ENCODE measurements at places on chromosomes 1 and 21. TPM values are rescaled to one million over a fixed set of nuclear protein-coding genes. Genes with fewer than 3 reads are reported as not detected.

Gene PHLDA3
- total RNA-seq, result 33.7 TPM

Gene PCP4
- not detected for total RNA-seq

Gene SPATA17
- total RNA-seq, result not detected

Gene CNTN2
- not detected for total RNA-seq

Gene ETNK2
- not detected for total RNA-seq

Gene BMP8A
- total RNA-seq, result not detected

DNA sequence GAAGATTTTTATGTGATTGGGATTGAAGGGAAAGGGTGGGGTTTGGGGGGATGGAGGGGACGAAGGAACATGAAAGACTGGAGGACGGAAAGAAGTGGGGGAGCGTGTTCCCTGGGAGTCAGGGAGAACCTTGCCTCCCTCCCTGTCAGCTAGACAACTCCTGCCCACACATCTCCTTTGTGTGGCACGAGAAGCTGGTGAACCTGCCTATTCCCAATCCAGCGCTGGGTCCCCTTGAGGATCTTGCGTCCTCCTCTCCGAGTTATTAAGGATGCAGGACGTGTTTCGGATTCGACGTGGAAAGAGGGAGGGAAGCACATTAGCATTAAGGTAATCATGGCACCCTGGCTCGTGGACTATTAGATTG lies 1.4 kb downstream of the LRRC7 start:
- DNase-seq, result no peak

- DNase-seq, result no peak
Measured at GRCh38 chr1:150151291-150152181, 1.8 kb downstream of the PLEKHO1 start.

DNA sequence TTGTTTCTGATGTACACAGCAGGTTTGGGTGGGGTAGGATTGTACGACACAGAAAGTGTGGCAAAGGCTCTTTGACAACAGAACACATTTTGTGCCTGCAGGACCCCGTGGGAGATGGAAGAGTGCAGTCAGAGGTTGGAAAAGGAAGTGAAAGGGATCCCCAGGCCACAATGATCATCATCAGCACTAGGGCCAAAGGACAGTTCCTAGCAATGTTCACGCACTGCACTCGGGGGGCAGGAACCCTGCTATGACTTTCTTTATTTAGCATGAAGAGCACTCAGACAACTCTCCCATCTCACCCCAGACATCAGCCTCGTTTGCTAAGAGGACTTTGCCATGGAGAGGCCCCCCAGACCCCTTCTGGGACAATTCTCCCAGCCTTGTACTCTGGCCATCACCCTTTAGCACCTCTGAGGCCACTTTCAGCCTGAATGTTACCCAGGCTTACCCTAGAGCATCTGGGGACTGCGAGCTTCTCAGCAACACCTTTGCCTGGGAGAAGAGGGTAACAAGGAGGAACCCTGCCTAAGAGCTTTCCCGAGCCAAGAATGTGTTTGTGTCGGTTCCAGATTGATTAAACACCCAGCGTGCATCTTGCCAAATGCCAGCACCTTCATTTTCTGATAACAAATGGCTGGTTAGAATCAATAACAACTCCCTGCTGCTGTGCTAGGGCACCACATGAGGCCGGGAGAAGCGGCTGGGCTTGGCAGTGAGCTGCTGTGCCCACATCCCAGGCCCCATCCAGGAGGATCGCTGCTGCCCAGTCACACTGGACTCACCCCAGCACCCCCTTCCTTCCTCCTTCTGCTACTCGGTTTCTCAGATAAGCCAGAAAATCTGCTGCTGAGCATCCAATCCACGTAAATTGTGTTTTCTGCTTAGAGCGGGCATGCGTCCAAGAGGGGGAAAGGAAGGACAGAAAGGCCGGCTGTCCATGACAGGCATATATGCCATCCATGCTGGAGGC lies 633.1 kb downstream of the AJAP1 start:
- no peak for DNase-seq

DNA sequence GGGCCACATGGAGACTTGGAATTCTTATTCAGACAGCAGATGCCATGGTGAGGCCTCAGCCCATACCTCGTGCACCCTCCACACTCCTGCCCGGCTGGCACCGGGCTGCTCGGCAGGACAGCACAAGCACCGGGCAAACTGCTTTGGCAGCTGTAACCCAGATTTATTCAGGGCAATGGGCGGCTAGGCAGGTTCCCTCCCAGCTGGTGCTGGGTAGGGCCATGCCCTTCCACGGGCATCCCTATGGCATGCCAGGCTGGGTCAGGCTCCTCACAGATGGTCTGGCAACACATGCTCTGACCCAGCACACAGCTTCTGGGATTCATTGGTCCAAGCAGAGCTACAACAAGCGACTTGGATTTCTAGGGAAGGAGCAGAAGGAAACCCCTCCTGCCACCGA lies 53.4 kb downstream of the ATP1A1 start:
- DNase-seq, result no peak

DNA sequence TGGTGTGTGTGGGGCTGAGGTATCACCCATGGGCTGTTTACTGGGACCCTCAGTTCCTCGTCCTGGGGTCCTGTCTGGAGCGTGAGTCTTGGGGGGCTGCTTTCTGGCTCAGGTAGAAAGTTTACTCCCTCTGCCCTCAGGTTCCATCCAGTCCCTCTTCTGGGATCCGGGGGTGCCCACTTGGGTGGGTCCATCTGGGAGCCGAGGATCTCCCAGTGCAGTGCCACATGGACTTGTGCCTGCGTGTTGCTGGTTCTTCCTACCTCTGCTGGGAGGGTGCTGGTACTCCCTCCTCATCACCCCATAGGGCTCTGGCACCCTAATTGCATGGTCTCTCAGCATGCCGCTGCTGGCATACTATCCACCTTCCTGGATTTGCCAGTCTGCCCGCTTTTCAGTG lies 14.0 kb downstream of the SNAP47 start:
- DNase-seq, result no peak

GRCh38 chr1:1629430-1630190 lies 2.4 kb upstream of the MMP23B start:
- no peak for DNase-seq

- no peak for DNase-seq
Measured at GRCh38 chr1:27668808-27669723, 2.9 kb downstream of the IFI6 start.

GRCh38 chr1:66552829-66553228 lies 18.9 kb downstream of the SGIP1 start:
- no peak for DNase-seq

GRCh38 chr1:217040711-217041455 lies 317.7 kb upstream of the ESRRG start:
- no peak for DNase-seq

GRCh38 chr1:74822851-74823401 lies 90.0 kb downstream of the TYW3 start:
- DNase-seq, result no peak

DNA sequence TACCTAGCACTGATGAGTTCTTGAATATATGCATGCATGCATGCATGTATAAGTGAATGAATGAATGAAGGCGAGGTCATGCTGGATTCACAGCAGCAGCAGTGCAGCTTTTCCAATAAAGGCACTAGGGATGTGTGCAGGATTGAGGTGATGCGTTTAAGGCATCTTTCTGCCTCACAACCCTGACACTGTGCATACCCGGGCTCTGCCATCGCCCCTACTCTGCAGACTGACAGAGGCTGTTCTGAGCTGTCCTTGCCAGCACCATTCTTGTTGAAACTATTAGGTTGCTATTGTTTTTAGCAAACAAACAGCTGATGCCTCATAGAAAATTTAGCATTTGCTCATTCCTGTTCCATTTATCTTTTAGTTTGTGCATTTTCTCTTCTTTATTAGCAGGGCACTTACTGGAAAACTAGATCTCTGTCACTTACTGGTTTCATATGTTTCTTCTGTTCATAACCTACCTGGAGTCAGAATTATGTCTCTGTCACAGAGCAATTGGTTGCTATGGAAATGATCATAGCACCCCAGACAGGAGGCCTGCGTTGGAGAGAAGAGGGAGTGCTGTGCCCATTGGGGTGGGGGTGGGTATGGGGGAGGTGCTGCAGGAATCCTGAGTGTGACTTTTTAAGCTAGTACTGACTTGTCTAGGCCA lies 79.0 kb downstream of the CD58 start:
- DNase-seq, result no peak

- DNase-seq, result no peak
Measured at GRCh38 chr1:174466607-174467006, 18.8 kb downstream of the GPR52 start.

DNA sequence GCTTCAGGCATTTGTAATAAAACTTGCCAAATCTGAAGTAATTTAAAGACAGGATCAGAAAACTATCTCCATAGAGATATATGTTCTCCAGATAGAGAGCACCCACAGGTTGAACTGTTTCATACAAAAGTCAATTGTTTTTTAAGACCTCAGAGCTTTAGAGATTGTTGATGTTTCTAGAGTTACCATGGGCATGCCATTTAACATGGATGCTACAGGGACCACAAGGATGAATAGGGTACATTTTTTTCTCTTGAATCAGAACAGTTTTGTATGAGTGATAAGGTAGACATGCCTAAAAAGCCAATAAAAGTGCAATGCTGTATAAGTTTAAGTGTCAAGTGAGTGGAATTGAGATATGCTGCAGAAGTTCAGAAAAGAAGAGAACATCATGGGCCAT lies 511.0 kb upstream of the CAMK1G start:
- no peak for DNase-seq

DNA sequence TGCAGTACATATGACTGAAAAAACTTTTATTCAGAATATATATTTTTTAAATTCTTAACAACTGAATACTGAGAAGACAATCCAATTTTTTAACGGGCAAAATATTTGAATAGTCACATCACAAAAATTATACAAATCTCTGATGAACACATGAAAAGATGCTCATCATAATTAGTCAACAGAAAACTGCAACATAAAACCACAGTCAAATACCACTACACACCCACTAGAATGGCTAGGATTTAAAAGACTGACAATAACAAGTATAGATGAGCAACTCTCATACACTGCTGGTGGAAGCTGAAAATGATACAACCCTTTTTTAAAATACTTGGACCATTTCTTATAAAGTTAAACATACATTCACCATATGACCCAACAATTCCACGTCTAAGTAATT lies 87.7 kb upstream of the TNFSF4 start:
- no peak for DNase-seq

- DNase-seq, result no peak
Measured at GRCh38 chr21:34157521-34157920, 84.1 kb downstream of the MRPS6 start.

DNA sequence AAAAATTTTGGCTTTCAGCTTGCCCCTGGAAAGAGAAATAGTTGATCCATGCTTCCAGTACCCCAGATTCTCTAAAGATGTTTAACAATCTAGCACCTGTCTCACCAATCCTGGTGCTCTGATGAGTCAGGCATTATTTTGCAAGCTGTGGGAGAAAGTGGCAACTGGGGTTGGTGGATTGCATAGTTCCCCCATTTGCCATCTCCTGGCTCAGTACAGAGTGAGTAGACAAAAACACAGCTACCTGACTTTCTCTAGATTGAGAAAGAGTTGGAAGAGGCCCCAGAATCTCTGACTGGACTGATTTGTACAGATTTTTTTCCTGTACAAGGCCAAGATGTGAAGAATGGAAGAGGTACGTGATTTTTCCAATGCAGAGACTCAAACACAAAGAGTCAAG lies 75.1 kb upstream of the NEGR1 start:
- DNase-seq, result no peak

GRCh38 chr1:66641891-66642473 lies 108.0 kb downstream of the SGIP1 start:
- no peak for DNase-seq

GRCh38 chr1:25651824-25652741 lies 35.5 kb downstream of the MAN1C1 start:
- DNase-seq, result no peak

DNA sequence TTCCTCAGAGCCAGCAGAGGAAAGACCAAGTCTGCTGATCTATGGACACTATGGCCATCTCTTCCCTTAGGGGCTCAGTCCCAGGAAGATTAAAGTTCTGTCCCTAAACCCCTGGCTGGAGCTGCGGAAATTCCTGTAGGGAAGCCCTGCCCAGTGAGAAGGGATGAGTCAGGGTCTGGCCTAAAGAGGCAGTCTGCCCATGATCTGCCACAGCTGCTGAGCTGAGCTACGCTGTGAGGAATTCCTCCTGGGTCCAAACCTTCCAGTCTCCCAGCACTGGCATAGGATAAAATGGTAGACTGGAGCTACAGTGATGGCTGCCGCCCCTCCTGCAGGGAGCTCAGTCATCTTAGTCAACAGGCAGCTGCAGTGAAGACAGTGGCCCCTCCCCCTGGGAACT lies 213.7 kb downstream of the BRINP2 start:
- no peak for DNase-seq

DNA sequence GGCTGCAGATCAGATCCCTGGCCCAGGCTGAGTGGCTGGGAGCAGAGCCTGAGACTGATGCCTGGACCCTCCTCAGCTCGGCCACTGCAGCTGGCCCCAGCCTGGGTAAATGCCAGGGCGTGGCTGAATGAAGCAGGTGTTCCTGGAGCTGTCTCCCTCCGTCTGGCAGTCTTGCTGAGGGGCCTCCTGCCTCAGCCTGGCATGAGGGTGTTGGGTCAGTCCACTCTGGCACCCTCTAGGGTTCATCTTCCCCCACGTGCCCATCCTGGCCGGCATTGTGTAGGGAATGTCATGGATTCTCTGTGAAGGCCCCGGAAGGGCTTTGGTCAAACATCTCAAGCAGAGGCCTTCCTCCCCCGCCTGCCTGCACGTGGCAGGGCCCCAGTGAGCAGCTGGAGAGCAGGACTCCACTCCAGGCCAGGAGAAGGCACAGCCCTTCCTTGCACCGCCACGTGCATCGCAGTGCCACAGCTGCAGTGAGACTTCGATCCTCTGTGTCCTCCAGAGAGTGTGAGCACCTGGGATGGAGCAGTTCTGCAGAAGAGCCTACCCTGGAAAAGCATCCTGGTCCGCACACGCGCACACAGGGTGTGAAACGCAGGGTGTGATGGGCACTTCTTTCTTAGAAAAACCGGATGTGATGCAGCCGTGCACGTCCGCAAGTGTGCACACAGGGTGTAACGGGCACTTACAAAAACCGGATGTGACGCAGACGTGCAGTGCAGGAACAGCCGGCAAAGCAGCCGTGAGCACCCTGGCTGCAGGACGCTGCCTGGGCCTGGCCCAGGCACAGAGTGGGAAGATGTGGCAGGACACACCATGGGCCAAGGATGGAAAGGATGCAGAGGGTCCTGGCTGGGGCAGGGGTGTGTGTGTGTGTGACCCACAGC lies 4.6 kb upstream of the KRTAP10-4 start:
- no peak for DNase-seq

DNA sequence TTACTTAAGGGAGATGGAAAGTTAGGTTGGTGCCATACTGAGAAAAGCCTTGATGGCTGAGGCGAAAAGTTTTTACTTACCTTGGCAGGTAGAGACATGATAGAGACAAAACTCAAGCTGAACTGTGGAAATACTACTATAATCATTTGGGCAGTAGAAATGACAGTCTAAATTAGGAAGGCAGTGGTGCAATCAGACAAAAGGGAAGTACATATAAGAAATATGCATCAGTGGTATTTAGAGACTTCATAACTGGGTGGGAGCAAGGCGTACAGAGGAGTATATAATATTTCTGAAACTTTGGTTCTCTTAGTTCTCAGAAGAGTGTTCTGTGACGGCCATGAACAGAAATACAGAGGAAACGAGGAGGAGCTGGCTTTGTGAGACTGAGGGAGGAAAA lies 2.4 kb upstream of the CEP350 start:
- DNase-seq, result no peak

Measured in GM12878 (cell line).